ENCODE measurements at places on chromosomes 16 and 17.

GRCh38 chr16:57452021-57452420, 4.7 kb downstream of the COQ9 start:
- DNase-seq = no peak

DNA sequence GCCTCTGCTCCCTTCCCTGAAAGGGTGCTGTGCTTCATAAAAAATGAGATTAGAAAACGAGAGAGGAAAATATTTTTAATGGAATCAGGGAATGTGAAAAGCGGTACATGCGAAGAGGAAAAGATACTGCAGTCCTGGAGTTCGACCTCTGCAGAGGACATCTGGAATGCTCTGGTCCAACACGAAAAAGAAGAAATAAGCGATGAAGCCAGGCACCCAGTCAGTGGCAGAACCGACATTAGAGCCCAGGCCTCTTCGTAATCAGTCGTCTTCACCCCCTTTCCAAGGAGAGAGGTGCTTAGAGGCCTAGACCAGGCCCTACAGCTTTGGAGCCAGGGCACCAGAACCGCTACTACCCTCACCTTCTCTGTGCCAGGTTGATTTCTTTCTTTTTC, 459 bp upstream of the MARCHF10 start:
- no peak for DNase-seq

DNA sequence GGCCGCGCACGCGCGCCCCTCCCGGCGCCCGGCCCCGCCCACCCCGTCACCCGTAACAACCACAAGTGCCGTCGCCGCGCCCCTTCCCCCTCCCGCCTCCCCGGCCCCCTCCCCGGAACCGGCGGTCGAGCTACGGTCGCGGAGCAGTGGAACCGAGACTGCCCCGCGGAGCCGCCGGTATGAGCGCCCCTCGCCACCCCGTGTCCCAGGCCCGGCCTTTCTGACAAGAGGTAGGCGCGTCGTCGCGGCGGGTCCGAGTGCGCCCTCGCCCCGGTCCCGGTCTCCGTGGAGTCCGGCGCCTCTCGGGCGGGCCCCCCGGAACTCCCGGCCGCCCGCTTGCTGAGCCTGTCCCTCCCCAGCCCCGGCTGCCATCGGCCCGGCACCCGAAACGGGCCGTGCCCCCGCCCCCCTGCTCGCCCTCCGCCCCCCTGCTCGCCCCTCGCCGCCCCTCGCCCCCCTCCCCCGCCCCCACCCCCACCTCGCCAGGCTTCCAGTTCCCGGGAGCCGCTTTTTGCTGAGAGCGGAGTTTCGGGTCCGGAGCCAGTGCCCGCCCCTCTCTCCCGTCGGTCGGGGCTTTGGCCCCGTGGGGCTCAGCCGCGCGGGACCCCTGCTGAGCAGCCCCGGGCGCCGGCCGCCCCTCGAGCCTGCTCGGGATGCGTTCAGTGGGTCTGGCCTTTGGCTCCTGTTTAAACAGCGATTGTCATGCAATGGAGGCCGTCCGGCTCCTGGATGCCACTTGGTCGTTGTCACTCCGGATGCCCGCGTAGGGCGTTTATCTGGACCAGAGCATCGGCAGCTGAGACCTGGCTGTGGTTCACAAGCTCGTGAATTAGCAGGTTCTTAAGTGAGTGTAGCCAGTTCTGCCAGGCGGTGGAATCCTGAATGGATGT, at the start of gene SEC14L1:
SEC14L1 (plus strand) TSS at position 92 of the 890 bp plus-strand sequence. CDS start 2,628 bp downstream, outside the sequence.
- peak; percentile 59 for DNase-seq

DNA sequence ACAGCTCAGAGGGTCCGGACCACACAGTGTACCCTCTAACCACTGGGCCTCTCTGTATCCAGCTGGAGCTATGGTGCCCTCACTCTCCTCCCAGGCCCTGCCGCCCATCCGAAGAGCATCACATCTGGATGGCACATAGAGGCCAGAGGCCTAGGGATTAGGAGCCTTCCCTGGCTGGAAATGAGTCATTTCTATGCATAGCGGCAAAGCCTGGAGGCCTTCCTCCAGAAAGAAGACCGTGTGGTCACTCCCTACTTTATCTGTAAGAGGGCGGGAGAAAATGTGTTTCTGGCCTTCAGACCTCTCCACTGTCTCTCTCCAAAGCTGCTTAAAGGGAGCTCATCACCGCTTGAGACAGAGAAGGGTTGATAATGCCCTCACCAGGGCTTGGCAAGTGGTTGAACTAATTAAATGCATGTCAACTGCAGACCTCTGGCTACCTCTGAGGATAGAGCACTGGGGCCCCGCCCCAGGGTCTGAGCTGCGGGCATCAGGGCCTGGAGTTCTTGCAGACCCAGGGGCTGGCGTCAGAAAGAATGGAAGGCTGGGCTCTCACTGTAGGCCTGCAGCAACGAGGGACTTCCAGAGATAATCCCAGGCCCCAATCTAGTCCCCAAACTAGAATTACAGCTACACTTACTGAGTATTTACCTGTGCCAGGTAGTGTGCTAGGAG, 122.2 kb downstream of the IRX5 start:
- DNase-seq = no peak

DNA sequence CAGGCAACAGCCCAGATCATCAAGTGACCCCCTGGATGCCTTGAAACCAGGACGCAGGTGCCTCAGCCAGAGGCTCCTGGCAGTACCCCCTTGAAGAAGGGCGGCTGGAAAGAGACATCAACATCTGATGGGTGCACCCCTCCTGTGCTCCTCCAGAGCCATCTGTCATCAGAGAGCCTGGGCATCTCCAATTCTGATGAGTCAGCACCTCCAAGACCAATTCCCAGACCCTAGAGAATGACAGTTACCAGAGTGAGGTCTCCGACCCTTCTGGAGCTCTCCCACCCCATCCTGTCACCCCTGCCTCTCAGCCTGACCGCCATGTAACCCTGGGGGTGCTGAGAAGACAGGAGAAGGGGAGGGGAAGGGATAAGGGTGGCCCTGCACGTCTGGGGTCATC, 433.7 kb downstream of the SOX9 start:
- no peak for DNase-seq

DNA sequence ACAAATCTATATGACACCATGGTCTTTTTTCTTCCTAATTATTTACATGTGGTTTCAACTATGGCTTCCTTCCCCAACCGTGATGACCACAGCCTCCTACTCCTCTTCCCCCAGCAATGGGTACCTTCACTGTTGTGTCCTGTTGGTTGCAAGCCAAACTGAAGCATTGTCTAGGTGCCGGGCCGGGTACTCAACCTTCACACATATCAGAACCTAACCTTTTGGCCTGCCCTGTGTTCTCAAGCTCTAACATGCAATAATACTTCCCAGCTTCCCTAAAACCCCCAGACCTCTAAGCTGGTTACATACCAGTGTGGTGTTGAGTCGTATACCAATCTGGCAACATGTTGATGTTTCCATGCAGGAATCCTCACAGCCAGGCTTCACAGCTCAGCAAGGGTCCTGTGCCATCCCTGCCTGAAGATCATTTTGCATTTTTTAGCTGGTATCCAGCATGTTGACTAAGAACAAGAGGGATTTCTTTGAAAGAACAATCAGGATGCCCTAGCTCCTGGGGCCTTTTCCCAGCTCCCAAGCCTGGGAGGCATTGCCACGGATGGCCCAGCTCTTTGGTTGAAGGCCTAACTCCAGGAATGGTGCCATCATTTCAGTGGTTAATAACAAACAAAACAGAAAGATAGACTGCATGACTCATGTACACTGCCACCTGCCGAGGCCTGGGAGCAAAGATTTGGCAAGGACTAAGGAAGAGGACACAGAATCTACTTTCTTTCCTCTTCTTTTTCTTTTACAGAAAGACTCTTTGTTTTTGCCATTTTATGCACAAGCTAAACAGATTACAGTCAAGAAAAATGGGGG, 373.7 kb upstream of the SALL1 start:
- no peak for DNase-seq

DNA sequence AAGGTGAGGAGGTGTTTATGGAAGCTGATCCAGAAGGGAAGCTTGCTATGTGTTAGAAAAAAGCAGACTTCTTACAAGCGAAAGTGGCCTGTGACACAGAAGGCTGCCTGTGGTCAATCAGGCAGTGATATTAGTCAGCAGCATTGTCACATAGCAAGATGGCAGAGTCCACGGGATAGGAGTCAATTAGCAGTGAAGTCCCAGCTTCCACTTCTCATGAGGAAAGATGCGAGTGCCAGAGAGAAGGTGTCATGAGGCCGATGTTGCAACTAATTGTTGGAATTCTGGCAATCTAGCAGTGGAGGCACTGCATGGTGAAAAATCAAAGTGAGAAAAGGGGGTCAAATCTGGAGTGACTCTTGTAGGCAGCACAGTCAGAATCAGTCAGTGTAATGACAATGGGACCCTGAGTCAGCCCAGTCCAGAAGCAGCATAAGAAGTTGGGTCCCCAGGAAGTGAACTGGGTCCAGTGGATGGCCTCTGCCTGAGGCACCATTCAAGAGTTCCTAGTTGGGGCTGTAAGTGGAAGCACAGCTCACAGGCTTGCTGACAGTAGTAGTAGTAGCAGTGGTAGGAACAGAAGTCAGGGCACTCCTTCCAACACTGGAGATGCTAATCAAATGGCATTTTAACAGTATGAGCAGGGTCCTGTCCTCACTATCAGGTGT, 85.1 kb downstream of the TNFRSF13B start:
- DNase-seq = no peak

DNA sequence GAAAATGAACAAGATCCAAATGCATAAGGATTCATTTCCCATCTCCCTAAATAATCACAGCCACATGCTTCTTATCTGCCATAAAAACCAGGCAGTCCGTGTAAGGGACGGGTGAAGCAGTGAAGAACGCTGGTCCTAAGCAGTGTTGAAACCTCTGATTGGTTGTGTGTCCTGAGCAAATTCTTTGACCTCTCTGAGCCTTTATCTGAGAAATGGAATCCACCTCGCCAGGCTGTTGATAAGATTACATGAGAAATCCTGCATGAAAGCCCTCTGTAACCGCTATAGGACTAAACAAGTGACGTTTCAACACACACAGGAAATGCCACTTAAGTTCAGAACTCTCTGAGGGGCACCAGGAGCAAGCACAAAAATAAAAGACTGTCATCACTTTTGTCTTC, 26.8 kb downstream of the GAS7 start:
- no peak for DNase-seq
